ENCODE measurements at places on chromosomes 6 and 20. TPM values are rescaled to one million over a fixed set of nuclear protein-coding genes. Genes with fewer than 3 reads are reported as not detected.

The TTK gene
- 2.2 TPM for total RNA-seq

The FAM209B gene
- total RNA-seq = not detected

The IPCEF1 gene
- 1.3 TPM for total RNA-seq

The HTR1E gene
- not detected for total RNA-seq

The NANP gene
- 9.1 TPM for total RNA-seq

The DCDC2 gene
- total RNA-seq = not detected

The AVP gene
- total RNA-seq = not detected

The RARS2 gene
- 28.4 TPM for total RNA-seq

The GPLD1 gene
- total RNA-seq = under 0.01 TPM

The MUCL3 gene
- not detected for total RNA-seq

The HUS1B gene
- 0.79 TPM for total RNA-seq

The FAM209A gene
- total RNA-seq = not detected

The HLA-DQB1 gene
- not detected for total RNA-seq

The PRICKLE4 gene
- 5.2 TPM for total RNA-seq

DNA sequence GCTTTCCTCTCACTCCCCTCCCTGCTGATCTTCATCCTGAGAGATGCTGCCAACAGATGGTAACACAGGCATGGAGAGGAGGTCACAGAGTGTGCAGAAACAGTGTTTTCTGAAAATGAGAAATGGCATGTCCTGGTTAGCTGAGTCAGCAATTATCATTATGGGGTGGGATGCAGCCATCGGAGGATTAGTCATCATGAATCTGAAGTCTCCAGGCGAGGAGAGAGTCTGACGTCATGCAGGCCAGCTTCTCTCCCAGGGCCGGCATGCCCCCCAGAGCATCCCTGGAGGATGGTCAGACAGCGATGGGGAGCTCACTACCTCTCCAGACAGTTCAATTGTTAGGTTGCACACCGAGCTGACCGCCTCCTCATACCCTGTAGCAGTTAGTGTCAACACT is 4.7 kb upstream of the GTSF1L start:
- DNase-seq = no peak

DNA sequence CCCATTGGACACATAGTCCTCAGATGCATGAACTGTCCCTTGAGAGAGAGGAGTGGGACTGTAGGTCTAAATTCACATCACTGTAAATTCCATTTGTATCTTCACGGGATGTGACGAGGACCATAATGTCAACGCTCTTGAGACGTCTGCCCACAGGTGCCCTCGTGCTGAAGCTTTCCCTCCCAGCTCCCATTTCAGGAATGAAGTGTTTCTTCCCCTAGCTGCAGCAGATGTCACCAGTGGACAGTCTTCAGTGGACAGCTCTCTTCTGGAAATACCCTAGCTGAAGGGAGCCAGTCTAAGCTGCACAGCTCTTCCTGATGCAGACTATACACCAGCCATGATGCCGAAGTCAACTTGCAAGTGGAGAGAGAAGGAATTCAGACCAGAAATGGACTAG is 217.4 kb upstream of the ECI2 start:
- DNase-seq = peak; percentile 29

GRCh38 chr6:11318835-11319813 is 86.7 kb upstream of the NEDD9 start:
- DNase-seq = peak; percentile 20

- DNase-seq = no peak
Measured at GRCh38 chr6:111070105-111071005, 16.9 kb upstream of the SLC16A10 start.

GRCh38 chr6:123803504-123804013 is at the start of gene NKAIN2:
NKAIN2 (plus strand) TSS chr6:123803865.
- no peak for DNase-seq

GRCh38 chr20:24018796-24019195 is 30.2 kb upstream of the GGTLC1 start:
- peak; percentile 8 for DNase-seq

GRCh38 chr20:44186674-44187053 is 324 bp downstream of the JPH2 start:
- no peak for DNase-seq

- no peak for DNase-seq
Measured at GRCh38 chr6:39225543-39225942, 3.7 kb downstream of the KCNK5 start.

- DNase-seq = no peak
Measured at GRCh38 chr20:44711237-44711636, 3.9 kb upstream of the CCN5 start.

DNA sequence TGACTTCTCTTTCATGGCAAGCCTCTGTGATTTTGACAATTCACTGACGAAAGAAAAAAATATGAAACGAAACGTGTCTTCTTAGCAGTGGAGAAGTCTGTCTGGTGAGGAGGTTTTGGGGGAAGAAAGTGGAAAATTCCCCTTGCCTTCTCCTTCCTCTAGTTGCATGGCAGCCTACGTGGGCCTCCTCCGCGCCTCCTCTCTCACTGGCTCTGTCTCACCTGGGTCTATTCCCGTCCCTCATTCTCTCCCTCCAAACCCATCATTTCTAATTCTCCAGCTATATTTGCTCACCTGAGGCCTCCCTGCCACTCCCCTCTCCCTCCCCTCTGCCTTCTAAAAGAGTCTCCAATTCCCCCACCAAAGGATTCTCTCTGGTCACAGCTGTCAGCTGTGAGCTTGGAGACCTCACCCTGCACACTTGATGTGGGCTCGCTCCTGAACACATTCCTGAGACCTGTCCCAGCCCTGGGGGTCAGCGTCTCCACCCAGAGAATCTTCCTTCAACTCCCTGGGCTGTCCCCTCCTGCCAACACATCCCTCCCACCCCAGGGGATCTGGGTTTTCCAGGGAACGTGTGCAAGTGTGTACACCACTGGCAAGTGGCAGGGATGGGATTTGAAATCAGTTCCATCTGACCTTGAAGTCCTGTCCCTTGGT is 159.6 kb upstream of the PMEPA1 start:
- DNase-seq = no peak

- DNase-seq = no peak
Measured at GRCh38 chr6:33017018-33017417, 7.6 kb upstream of the HLA-DOA start.

DNA sequence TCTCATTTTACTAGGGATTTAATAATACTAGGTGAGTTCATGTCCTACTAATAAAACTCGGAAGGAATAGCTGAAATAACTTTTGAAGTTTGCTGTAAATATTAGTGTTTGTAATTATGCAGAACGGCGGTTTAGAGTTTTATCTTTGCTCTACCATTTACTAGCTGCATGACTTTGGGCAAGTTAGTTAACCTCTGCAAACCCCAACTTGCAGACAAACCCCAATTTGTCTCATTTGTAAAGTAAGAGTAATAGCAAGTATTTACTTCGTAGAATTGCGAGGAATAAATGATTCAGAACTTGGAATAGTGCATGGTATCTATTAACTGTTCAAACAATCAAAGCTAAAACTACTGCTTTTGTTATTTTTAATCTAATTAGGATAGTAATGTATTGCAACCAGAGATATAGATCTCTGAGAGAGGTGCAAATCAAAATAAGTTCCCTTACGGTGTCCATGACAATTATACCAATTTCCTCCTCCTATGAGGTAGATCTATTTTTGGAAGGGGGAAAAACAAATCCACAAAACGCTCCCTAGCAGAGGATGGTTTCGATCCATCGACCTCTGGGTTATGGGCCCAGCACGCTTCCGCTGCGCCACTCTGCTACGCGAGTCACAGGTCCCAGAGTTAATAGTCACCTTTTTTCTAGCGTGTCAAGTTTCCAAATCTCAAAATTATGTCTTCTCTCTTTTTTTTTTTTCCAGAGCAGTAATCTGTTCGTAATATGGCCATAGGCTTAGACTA is 35.1 kb upstream of the BTN3A2 start:
- peak; percentile 49 for DNase-seq

DNA sequence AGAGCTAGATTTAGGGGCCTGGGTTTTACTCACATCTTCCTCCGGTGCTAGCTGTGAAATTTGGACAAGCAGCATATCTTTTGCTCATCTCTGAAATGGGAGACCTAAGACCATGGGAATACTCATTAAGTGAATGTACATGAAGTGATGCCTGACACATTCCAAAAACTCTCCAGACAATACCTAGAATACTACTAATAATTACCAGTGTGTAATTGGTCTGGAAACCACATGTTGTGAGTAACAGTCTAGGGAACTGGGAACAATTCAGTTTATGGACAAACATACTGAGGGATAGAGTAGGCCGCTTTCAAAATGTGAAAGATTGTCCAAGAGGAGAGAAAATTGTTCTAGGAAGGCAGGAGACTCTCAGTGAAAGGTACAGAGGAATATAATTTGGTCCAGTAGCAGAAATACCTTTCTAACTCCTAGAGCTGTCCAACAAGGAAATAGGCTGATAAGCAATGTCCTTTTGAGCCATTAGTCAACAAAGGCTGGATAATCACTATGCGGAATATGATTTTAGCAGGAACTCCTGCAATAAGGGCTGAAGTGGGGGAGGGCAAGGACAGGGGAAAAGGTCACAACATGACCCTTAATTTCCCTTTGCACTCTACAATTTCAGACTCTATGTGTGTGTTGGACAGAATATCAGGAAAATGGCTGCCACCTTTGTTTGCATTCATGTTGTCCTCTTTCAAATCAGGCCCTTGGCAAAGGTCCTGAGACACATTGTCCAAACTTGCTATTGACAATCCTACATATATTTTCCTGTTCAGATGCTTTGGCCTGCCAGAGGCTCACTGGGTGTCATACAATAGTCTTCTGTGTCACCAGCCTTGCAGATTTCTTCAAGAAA is 315.4 kb downstream of the PLCB1 start:
- no peak for DNase-seq

DNA sequence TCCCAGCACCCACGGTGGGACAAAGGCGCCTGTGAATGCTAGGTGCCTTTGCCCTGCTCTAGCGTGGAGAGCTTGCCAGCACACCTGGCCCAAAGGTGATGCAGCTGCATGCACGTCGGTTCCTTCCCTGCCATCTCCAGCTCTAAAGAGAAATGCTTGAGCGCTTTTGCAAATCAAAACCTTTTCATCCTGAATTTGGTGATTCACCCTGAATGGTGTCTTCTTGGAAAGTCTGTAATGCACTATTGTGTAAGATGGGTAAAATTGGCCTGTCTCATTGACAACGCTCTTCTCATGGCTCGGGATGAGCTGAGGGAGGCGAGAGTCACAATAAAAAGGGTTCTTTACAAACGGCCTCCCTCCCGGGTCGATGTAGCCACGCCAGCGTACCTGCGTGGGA is 103.1 kb upstream of the ID4 start:
- DNase-seq = no peak

GRCh38 chr20:49353348-49353747 is 75.5 kb upstream of the ZNFX1 start:
- DNase-seq = no peak

- no peak for DNase-seq
Measured at GRCh38 chr6:109048176-109048575, 46.5 kb downstream of the SESN1 start.

DNA sequence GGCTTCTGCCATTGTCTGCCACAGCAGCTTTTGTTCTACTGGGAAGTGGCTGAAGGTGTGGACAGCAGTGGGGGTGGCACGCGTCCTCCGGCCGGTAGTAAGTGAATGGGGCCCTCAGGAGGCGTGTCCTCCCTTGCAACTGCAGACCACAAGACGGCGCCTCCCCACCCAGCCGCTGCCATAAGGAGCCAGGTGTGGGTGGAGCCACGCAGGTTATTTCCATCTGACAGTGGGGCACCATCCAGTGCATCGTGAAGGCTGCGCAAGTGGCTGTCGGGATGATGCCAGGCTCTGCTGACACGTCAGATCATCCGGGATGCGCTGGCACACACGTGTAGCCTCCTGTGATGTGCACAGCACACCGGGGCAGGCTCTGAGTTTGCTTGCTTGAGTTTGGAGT is 379.7 kb downstream of the CDH4 start:
- no peak for DNase-seq

DNA sequence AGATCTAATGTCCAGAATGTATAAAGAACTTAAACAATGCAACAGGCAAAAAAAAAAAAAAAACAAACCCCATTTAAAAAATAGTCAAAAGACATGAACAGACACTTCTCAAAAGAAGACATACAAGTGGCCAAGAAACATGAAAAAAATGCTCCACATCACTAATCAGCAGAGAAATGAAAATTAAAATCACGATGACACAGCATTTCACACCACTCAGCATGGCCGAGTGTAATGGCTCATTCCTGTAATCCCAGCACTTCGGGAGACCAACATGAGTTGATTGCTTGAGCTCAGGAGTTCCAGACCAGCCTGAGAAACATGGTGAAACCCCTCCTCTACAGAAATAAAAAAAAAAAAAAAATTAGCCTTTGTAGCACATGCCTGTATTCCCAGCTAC is 701.4 kb upstream of the NRSN1 start:
- DNase-seq = no peak

- DNase-seq = peak; percentile 31
Measured at GRCh38 chr6:22445946-22446345, 123.4 kb upstream of the HDGFL1 start.

DNA sequence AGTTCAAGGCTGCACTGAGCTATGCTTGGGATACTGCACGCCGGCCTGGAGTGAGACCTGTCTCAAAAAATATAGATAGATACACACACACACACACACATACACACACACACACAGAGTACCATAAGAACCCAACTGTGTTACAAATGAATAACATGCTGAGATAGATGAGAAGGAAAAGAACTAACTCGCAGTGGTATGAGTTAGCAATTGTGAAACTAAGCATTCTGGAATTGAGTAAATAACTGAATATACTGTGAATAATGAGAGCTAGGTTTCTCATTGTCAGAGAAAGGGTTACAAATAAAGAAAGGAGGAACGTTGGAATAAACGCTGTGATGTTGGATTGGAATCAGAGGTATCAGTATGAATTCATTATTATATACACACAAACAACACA is 14.6 kb upstream of the FAXC start:
- DNase-seq = no peak

- no peak for DNase-seq
Measured at GRCh38 chr6:118524686-118525085, 23.4 kb upstream of the PLN start.

DNA sequence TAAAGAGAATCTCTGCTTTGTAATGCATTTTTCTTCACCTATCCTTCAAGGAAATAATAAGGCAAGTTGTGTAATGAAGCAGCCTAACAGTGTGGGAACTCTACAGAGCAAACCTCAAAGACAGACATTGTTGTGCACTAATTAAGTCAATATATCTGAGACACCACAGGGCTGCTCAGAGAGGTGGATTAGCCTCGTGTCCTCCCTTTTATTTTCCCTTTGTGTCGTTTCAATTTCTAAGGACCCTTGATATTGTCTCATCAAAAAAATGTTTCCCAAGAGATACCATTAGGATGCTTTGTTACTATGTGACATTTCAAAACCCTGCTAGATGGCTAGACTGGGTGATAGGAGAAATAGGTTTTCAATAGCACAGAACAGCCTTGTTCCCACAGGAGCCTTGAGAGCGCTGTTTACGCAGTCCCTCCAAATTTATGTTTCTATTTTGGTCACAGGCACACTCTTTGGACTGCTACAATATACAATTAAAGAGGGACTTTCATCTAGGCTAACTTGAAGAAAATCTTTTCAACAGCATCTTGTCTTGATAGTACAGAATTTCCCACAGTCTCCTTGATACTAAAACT is 23.1 kb downstream of the UBE3D start:
- DNase-seq = no peak
